CD4-positive, alpha-beta T cell treated with Interleukin-15 for 4 hours (primary cell): ENCODE measurements at places on chromosomes 4 and X.

GRCh38 chrX:120120223-120120622 lies 4.5 kb upstream of the RHOXF1 start:
- no peak for DNase-seq

- no peak for DNase-seq
Observed at GRCh38 chr4:11805842-11806241, 377.1 kb upstream of the HS3ST1 start.

- DNase-seq = no peak
Observed at GRCh38 chrX:67347145-67347544, 196.7 kb upstream of the AR start.

DNA sequence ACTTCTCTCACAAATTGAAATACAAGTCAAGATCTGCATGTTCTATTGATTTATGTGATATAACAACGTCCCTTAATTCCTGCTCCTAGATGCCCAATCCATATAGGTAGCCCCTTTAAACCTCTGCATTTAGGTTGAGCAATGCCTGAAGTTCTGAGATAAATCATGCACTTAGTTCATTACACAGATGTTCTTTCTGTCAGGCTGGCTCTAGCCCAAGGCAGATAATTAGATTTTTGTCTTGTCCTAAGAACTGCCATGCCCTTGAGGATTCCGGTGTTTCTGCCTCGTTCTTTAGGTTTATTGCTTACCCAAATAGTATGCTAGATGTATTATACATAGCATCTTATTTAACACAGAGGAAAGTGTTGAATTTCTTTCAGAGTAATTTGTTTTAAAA lies 143.1 kb downstream of the TRAM1L1 start:
- no peak for DNase-seq

DNA sequence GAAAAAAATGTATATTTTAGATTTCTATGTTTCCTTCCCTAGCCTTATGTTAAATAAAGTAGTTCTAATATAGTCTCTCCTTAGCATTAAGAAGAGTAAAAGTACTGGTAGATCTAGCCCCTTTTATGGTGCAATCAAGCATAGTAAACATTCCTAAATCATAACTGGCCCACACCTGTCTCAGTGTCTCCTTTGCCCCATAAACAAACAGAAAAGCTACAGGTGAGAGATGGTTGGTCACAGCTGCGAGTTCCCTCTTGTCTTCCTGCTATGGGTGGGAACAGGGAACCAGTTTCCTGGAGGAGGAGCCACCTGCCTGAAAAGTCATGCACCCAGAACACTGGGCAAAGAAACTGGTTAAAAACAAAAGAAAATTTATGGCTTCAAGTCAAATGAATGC lies 16.6 kb downstream of the SOWAHB start:
- DNase-seq = no peak

GRCh38 chr4:64192731-64193412 lies 216.4 kb downstream of the TECRL start:
- DNase-seq = no peak

GRCh38 chr4:1989533-1990347 lies 19.0 kb downstream of the NELFA start:
- DNase-seq = no peak

GRCh38 chrX:149512225-149512885 lies 7.2 kb upstream of the IDS start:
- DNase-seq = peak; percentile 69

GRCh38 chr4:53348046-53348445 lies 17.8 kb downstream of the SCFD2 start:
- DNase-seq = no peak

DNA sequence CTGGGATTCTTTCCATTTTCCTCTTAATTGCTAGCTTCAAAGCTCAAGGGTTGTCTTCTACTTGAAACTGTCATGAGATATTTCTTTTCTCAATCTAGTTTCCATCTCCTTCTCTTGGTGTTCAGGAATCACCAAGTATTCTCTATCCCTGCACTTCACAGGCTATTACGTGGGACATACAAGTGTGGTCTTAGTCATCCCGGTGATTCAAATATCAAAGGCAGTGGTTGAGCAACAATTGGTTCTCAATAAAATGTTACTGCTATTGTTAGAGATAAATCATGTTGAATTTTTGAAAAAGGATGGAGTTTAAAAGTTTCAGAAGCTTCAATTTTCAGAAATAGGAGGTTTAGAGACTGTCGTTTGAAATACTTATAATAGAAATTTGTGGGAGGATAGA lies 812.9 kb downstream of the FSTL5 start:
- no peak for DNase-seq

DNA sequence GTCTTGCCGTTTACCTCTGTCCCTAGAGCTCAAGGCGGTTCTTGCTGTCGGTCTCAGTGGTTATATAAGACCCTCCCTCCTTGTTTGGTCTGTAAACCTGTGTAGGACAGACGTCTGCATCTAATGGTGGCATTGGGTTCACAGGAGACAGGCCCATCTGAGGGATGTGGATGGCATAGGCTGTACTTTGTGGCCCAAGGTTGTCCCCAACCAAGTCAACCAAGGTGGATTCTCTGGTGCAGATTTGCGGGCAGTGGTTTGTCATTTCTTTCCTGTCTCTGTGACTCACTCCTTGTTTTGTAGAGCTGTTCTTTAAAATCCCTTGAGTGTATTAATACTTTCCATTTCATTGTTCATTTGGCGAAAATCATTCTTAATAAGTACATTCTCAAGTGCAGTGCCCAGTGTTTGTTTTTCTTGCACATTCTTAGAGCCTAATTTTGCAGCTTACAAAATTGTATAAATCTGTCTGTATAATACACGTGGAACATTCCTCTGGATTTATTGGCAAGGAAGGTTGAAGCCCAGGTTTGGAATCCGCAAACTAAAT lies 68.0 kb upstream of the TLR2 start:
- peak; percentile 10 for DNase-seq

- no peak for DNase-seq
Observed at GRCh38 chr4:52107336-52107735, 56.2 kb downstream of the SPATA18 start.

DNA sequence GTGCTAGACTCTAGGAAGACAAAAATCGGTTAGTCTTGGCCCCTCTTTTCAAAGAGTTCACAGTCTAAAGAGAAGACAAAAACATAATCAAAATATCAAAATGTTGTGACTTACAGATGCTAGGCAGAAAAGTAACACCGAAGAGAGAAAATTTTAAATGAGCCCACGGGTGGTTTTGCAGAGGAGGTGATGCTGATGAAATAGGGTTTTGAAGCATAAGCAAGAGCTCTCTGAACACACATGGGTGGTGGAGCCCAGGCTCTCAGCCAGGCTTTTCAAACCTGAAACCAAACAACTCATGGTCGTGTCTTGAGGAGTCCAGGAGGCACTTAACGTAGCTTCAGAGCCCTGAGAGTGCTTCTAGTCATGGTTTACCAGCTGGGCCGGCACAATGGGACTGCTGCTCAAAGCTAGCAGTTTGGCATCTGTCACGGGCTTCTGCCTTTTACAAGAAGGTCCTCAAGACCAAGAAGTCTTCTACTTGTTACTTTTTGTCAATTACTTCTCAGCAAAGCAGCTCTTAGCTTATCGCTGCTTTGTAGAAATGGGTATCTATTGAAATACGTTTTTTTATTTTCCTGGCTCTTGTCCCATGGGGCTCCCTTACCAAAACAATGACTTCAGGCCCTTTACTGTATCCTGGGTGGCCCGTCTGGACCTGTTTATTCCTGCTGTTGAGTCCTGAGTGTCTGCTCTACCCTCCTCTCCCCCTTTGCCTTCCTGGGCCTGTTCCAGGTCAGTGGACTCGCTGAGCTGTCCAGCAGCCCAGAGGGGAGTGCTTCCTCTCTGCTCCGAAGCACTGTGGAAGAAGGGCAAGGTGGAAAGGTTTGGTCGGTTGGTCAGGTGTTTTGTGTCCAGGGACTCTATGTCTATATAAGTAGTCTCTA lies 69.5 kb downstream of the TNIP2 start:
- no peak for DNase-seq

DNA sequence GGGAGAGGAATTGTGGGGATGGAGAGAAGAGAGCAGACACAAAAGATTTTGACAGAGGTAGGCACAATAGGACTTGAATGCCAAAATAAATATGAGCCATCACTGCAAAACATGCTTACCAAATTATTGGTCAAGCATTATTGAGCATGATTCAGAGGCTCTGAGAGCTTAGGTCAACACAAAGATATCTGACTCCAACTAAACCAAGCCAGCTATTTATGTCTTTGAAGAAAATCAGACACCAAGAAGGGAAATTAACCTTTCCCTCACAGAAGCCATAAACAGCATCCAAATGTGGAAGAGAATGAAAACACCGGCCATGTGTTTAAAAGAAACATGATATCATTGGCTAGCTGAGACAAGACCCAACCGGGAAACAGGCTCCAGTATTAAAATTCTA lies 323.2 kb downstream of the RAB28 start:
- no peak for DNase-seq

GRCh38 chr4:169823685-169824084 lies 65.9 kb upstream of the HPF1 start:
- no peak for DNase-seq

GRCh38 chr4:40550196-40550595 lies 79.5 kb downstream of the RBM47 start:
- DNase-seq = no peak

- no peak for DNase-seq
Observed at GRCh38 chr4:78292341-78292740, 235.2 kb downstream of the FRAS1 start.

DNA sequence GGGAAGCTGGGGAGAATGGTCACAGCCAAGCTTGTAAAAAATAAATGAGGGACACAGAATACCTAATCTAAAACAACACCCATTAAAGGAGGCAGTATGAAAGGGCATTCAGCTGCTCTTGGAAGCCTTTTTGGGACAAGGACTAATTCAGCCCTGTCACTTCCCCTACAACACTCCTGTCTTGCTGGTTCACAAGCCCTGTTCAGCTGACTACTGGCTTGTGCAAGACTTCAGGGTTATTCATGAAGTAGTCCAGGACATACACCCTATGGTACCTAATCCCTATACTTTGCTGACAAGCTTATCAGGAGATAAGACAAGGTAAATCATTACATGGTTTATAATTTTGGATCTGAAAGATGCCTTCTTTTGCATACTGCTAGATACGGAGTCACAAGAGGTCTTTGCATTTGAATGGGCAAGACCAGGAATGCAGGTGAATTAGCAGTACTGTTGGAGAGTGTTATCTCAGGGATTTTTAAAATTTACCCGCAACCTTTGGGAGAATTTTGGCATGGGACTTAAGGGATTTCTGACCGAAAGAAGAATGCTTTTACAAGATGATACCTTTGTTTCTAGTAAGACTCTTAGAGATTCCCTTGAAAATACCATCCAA lies 103.2 kb upstream of the LANCL3 start:
- DNase-seq = no peak

DNA sequence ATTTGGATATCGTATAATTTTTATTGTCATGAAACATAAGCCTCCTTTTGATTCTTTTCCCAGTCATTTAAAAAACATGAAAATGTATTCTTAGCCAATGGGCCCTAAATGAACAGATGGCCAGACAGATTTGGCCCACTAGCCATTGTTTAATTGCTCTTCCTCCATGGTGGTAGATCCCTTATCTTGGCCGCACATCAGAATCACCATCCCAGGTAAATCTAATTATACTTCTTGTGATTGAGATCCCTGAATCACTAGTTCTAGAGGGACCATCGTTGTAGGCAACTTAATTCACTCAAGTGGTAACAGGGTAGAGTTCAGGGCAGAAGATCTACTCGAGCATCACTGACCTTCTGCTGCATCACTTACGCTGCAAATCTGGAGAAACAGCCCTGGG lies 24.1 kb upstream of the VCX3A start:
- no peak for DNase-seq

- no peak for DNase-seq
Observed at GRCh38 chr4:187726485-187726884, 269.1 kb upstream of the ZFP42 start.

- peak; percentile 43 for DNase-seq
Observed at GRCh38 chrX:118839334-118839958, 15.8 kb downstream of the ZCCHC12 start.

GRCh38 chr4:147846318-147847155 lies 114.6 kb downstream of the ARHGAP10 start:
- peak; percentile 20 for DNase-seq

- DNase-seq = no peak
Observed at GRCh38 chrX:100090931-100091330, 319.1 kb downstream of the PCDH19 start.

DNA sequence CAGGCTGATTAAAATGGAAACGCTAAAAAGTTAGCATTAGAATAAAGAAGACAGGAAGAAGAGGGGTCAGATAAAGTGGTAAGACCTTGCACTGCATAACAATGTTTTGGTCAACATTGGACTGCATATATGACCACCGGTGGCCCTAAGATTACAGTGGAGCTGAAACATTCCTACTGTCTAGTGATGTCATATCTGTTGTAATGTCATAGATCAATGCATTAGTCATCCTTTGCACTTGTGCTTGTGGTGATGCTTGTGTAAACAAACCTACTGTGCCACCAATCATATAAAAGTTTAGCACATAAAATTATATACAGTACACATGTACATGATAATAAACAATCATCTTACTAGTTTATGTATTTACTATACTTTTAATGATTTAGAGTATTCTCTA lies 73.0 kb downstream of the TMEM165 start:
- no peak for DNase-seq

DNA sequence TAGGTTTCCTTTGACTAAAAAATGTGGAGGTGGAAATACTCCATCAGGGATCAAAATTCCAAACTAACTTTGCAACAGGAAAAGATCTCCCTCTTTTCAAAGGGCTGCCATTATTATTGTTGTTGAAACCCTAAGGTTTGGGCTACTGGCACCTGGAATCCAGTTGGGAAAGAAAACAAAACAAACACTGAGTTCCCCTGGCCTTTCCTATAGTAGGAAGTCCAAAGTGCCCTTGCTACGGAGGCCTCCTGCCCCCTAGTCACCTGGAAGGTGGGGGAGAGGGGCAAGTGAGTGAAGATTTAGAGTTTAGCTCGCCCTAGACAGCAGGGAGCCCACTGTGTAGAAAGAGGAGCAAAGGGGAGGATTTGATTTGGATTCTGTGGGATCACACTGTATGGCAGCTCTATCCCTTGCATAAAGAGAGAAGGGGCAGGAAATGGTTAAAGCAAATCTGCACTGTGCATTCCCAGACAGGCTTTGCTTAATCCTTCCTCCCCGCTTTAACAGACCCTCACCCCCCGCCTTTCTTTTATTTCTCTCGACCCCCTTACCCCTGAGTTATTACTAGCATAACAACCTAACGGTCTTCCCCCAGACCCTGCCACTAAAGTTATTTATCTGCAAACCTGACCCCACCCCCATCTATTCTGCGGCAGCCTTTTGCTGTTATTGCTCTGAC lies 627 bp upstream of the FAT4 start:
- no peak for DNase-seq

DNA sequence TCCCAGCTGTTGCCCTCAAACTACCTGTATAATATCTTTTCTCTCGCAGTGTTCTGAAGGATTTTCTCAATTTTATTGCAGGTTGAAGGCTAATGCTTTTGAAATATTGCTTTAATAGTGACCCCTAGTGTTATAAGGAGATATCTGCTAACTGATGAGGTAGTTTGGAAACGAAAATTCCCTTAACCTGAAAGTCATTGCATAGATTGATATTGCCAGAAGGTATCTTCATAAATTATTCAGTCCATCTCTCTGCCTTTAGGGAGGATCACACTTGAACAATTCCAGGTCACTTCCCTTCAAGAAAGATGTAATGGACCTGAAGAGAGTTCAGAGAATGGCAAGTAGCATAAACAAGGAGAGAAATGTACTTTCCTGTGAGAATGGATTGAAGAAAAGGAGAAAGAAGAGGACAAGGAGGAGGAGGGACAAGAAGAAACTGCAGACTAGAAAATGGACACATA lies 44.1 kb downstream of the TIGD4 start:
- DNase-seq = peak; percentile 24

GRCh38 chr4:127936974-127937373 lies 28.0 kb downstream of the MFSD8 start:
- DNase-seq = no peak

- no peak for DNase-seq
Observed at GRCh38 chr4:16082426-16083240, 1.2 kb downstream of the PROM1 start.
